ENCODE measurements at places on chromosomes 7 and 10.

DNA sequence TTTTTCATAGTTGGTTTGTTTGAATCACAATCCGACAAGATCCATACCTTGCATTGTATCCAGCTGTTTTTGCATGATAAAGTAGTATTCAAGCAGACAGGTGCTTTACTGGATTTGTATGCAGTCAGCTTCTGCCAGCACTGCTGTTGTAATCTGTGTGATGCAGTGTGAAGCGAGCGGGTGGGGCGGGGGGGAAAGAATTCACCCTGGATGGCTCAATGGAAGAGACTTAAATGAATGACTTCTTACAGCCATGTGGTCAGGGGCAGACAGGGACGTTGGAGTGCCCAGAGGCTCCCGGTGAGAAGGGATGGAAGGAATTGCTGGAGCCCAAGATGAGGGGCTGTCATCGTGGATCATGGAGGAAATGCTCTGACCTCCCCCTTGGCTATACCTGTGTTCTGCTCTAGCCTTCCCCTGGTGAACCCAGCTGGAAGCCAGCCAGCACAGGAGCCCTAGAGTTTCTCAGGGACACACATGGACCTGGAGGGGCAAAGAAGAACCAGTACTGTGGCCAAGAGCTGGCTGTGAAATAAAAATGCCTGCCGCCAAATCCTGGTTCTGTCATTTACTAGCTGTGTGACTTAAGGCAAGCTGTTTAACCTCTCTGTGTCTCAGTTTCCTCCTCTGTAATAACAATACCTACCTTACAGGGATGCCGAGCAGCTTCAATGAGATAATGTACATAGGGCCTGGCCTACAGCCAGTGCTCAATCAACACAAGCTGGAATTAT, 14.1 kb downstream of the NFE2L3 start:
- DNase-seq: no peak

- no peak for DNase-seq
These were observed 66.6 kb downstream of the HTR5A start for GRCh38 chr7:155136619-155137243.

DNA sequence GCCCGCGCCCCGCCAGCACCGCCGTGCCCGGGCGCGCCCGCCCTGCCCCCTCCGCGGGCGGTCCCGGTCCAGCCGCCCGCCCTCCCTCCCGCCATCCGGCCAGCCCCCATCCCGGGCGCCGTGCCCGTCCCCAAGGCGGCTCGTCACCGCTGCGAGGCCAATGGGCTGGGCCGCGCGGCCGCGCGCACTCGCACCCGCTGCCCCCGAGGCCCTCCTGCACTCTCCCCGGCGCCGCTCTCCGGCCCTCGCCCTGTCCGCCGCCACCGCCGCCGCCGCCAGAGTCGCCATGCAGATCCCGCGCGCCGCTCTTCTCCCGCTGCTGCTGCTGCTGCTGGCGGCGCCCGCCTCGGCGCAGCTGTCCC, at the start of gene HTRA1:
TSS of gene HTRA1 (plus strand) at position 187 of the 362 bp plus-strand sequence. CDS start at position 287, 100 bp downstream.
- DNase-seq: no peak

DNA sequence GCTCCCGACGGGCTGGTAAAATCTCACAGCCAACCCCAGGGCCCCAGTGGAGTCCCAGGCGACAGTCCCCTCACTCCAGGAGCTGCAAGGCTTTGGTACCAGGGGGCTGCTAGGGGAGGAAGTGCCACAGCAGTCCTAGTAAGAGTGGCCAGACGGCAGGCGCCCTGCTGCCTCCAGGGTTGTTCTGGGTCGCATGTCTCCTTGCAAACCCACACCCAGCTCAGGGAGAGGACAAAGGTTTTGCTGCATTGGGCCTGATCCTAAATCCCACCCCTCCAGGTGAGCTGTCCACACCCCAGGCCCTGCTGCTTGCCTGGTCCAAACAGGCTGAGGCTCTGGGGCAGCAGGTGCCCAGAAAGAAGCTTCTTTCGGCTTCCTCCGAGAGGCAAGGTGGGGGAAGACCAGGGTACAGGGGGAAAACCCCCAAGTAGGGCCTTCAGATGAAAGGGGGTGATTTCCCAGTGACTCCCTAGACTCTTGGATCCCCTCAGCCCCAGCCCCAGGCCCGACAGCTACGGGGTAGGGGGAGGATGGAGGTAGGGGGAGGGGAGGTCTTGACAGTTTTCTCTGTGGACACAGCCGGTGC, 4.2 kb upstream of the KCP start:
- no peak for DNase-seq

- DNase-seq: no peak
These were observed 42.4 kb downstream of the COL17A1 start for GRCh38 chr10:104043185-104043830.

Data from DMS 273 treated with DMSO at 0.1 percent for 48 hours (cell line).